Hepatic stellate cell (primary cell): ENCODE measurements at places on chromosomes 13 and 19.

- no peak for DNase-seq
Measured at GRCh38 chr19:47110521-47111005, 3.0 kb downstream of the ZC3H4 start.

DNA sequence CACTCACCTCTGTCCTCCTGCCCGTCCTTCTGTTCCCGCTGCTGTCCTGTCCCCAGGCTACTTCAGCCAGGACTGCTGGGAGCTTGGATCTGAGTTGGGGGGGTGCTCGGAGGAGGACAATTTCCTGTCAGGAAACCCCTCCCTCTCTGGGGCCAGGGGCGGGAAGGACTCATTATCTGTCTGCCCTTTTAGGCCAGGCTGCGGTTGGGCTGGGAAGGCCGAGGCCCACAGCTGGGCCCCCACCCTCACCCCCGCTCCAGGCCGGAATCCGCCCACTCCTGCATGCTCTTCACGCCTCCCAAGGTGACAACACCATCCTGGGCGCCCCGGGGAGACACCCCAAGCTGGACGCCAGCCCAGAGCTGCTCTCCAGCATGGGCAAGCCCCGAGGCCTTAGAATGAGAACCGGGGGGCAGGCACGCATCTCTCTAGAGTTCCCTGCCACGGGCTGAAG is at the start of gene EXOC3L2:
Gene EXOC3L2 (minus strand): TSS at position 74 of the 454 bp plus-strand sequence. CDS start 6,362 bp downstream, outside the sequence.
- no peak for DNase-seq

DNA sequence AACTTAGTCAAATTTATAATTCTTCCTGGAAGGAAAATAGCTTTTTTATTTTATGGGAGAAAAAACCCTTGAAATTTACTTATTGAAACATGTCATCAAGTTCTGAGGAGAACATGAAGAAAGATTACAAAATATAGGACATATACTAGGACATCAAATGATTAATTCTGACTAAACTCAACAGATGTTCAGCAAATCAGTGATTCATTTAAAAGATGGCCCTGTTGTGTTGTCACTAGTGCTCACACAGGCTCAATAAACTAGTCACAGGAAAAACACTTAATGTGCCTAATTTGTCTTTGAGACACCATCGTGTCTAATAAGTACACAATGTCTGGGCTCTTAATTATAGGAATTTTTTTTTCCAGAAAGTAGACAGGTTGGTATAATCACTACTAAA is 223.8 kb upstream of the TMTC4 start:
- DNase-seq: no peak

GRCh38 chr19:1045247-1045603 is 5.3 kb downstream of the ABCA7 start:
- peak; percentile 62 for DNase-seq

DNA sequence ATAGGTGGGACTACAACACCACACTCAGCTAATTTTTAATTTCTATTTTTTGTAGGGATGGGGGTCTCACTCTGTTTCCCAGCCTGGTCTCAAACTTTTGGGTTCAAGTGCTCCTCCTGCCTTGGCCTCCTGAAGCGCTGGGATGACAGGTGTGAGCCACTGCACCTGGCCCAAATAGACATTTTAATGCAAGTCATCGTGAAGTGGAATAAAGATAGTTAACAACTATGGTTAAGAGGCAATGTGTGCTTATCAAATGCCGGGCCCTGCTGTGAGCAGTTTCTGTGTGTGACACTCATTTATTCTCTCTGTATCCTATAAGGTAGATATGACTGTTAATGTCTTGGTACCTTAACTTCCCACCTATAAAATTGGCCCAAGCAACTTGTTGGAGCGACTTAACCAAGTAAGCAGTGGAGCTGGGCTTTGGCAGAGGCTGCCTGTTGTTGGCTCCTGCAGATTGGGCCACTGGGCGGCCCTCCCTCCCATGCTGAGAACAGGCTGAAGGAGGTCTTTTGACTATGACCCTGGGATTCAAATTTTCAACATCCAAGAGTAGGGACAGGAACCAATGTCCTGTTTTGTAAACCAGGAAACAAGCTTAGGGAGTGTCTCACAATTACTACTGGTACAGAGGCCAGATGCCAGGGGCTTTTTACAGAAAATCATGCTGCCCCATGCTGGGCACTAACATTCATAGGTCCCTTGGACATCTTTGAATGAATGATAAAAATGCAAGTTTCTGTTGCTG is 450.7 kb downstream of the TSHZ3 start:
- DNase-seq: no peak

DNA sequence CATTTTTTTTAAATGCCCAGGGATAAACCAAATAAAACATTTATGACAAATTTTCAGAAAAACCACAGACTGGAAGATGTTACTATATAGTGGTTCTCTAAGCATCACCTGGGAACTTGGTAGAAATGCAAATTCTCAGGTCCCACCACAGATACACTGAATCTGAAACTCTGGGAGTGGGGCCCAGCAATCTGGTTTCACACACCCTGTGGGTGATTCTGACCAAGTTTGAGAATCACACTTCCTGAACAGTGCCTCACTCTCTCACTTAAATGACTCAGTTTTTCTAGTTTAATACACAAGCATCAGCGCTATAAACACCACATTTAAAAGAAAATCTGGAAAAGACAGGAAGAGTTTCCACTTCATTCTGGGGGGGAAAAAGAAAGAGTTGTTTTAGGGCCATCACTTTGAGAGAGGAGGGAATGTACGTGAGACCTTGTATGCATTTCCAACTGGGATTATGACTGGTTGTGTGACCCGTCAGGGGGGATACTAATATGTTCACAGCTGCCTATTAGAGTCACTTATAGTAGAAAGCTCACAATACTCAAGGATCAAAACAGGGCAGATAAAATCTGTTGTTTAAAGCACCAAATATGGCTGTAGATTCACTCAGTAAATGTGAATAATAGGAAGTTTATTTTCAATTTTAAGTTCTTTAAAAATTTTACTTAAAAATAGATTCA is 567.7 kb downstream of the GPC6 start:
- no peak for DNase-seq

DNA sequence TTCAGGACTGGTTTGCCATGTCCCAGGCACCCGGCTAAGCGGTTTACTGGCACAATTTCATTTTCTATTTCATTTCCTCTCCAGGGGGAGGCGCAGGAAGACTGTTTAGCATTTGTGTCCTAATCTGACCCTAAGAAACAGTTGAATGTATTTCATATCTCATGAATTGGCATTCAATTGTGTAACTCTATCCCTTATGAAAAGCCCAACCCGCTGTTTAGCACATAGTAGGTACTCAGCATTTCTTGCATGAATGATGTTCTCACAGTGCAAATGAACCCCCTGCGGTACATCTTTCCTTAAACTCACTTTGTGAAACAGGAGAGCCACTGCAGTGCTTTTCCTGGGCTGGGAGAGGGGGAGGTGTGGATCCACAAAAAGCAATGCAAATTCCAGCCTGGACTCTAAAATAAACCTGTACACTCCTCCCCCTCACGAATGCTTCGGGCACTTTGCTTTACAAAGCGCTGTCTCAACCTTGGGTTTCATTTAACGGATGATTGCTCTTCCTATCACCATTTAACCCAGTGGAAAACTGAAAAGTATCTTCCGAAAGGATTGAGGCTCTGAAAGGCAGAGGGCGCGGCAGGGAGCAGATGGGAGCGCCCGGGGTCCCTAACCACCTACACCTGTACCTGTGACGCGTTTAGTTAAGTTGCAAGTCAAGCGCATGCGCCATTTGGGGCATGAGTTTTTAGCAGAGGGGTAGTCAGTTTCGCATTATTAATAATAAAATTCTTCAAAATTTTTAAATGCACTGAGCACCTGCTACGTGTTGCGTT is 1.2 kb upstream of the EEF2 start:
- peak; percentile 78 for DNase-seq

GRCh38 chr19:8311461-8312260 is 3.5 kb upstream of the CD320 start:
- no peak for DNase-seq

DNA sequence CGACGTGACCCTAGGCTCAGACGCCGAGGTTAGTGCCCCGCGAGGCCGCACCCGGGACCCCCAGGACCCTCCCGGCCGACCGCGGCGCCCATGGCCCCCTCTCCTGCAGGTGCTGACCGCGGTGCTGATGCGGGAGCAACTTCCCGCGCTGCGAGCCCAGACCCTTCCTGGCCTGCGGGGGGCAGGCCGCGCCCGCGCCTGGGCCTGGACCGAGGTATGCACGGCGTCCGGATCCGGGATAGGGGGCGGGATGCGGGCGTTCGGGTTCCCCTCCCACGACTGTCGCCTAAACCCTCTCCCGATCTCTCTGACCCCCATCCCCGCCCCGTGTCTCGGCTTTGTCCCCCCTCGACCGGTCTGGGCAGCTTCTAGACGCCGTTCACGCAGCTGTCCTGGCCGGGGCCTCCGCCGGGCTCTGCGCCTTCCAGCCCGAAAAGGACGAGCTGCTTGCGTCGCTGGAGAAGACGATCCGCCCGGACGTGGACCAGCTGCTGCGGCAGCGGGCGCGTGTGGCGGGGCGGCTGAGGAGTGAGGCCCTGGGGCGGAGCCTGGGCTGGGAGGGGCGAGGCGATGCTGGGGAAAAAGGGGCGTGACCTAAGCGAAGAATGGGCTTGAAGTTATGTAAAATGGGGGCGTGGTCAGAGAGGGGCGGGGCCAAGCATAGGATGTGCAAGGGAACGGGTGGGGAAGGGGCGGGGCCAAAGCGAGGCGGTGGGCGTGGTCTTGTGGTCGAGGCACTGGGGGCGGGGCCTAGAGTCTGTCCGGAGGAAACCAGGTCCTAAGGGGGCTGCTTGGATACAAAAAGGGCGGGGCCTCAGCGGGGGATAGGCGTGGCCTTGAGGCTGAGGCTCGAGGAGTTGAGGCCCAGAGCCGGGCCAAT is 16.0 kb upstream of the COLGALT1 start:
- DNase-seq: peak; percentile 96

DNA sequence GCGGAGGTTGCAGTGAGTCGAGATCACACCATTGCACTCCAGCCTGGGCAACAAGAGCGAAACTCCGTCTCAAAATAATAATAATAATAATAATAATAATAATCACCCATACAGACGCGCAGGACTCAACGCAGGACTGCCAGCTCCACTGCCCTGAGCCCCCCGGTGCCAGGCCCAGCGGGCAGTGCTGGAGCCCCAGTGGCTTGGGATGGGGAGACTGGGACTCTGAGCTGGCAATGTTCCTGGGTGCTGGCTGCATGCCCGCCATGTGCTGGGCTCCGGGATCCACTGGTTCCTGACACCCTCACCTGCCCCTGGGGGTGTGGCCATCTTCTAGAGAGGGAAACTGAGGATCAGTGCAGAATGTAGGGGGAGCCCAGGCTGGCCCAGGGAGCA is 325 bp upstream of the AZU1 start:
- no peak for DNase-seq

- DNase-seq: peak; percentile 96
Measured at GRCh38 chr19:55486971-55487923, 989 bp upstream of the SSC5D start.

GRCh38 chr19:40241809-40242384 is 15.4 kb upstream of the CCNP start:
- no peak for DNase-seq
